Left forelimb (tissue), 1 donor: ENCODE measurements at places on chromosomes 5 and 9.
A peak's percentile ranks its signal among the peaks of the same experiment; 100 is the strongest.

- DNase-seq = no peak
These were observed 280.7 kb downstream of the PRELID2 start for GRCh38 chr5:145554399-145554798.

DNA sequence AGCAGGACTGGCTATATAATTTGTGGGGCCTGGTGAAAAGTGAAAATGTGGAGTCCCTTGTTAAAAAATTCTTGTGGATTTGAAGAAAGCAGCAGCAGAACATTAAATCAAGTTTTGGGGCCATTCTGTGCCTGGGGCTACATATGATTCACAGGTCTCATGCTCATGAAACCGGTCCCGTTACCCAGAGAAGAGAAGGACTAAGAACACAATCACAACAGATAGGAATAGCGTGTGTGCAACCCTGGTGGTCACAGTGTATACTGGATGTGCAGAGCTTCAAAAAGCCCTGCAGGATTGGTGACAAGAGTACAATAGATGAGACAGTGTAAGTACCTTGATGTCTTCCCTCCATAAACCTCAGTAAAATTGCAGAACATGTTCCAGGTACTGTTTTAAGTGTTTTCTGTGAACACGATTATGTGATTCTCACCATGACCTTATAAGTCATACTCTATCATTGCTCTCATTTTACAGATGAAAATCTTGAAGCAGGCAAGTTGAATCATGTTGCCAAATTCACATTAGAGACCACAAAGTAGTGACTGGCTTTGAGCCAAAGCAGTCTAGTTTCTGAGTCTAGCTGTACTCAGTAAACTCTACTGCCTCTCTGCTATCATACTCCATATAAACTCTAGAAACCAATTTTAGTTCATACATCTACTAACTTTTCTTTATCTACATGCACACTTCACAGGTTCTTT lies 636.5 kb downstream of the TAF11L14 start:
- DNase-seq = no peak

DNA sequence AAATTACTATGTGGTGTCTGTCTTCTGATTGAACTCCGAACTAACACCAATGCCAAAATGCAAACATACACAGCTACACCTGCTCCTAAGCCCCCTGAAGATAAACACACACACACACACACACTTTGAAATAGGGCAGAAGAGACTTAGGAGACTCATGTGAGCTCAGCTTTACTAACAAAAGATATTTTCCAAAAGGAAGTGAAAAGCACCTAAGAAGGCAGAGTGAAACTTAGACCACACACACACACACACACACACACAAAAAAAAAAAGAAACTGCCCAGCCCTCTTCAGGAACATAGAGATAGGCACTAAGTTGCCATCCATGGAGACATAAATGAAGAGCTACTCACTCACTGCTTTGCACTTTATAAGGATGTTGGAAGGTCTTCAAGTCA lies 45.2 kb upstream of the APC start:
- no peak for DNase-seq

DNA sequence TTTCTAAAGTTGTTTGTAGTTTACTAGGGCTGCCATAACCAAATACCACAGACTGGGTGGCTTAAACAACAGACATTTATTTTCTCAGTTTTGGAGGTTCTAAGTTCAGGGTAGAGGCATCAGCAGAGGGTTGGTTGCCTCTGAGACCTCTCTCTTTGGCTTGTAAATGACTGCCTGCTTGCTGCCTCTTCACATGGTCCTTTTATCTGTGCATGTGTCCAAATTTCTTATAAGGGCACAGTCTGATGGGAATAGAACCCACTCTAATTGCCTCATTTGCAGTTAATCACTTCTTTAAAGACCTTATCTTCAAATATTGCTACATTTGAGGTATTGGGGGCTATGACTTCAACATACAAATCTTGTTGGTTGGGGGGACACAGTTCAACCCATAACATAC lies 36.8 kb downstream of the GPBP1 start:
- DNase-seq = no peak

DNA sequence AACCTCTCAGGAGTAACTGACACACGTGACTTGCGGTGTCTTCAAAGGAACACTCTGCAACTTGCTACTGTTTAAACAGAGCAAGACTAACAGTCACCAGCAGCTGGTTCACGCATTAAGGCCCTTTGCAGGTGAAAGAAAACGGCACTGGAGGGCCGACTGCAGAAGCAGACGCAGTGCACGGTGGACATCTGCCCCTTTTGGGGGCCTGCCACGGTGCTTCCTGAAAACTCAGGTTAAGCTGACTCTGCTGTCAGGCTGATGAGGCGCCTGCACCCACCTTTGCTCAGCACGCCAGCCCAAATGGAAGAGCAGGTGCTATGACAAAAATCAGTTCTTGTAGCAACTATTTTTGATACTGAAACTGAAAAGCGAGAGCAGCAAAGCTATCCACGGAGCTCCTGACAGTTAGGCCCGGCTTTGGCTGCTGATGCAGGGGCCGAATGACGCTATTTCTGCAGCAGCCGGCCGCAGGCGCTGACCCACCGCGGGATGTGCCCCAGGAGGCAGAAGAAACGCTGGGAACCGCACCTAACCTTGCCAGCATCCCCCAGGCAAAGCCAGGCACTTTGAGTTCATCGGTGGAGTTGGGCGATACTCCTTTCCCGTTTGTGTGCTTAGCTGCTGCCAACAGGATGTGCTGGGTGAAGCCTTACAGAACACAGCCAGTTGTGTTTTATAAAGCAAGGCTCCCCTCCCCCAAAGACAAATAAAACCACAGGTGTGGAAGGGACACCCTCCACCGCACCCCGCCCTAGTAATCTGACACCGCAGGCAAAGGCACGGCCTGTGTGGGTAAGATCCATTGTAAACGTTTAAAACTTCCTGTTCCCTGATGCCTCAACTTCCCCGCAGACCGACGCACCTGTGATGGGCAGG lies 21.1 kb upstream of the TERT start:
- DNase-seq = peak; percentile 65

- no peak for DNase-seq
These were observed 12.5 kb downstream of the NINJ1 start for GRCh38 chr9:93121316-93122241.

- no peak for DNase-seq
These were observed 35.3 kb upstream of the CLPTM1L start for GRCh38 chr5:1380011-1380817.

- DNase-seq = no peak
These were observed 335.8 kb upstream of the DAB2 start for GRCh38 chr5:39760385-39761198.

- no peak for DNase-seq
These were observed 62.6 kb downstream of the IL31RA start for GRCh38 chr5:55913466-55914413.

- no peak for DNase-seq
These were observed 116.5 kb downstream of the SLC1A3 start for GRCh38 chr5:36722900-36723299.
